ENCODE measurements at places on chromosomes 5 and 9. TPM values are rescaled to one million over a fixed set of nuclear protein-coding genes. Genes with fewer than 3 reads are reported as not detected.

- DNase-seq: no peak
Observed at GRCh38 chr9:99577351-99577750, 244.3 kb upstream of the NR4A3 start.

DNA sequence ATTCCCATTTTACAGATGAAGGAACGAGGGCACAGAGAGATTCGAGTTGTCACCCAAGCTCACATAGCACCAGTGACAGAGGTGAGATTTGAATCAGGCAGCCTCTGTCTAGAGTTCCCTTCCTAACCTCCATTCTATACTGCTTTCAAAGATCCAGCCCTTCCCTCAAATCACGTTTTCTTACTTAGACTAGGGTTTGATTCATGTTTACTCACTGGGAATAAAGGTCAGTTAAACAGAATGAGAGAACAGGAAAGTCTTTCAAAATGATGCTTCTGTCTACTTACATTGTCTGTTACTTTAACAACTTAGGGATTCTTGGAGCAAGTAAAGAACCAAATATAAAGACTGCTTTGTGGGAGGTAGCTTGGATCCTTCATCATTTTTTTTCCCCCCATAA is 40.0 kb downstream of the ZFAND5 start:
- no peak for DNase-seq

DNA sequence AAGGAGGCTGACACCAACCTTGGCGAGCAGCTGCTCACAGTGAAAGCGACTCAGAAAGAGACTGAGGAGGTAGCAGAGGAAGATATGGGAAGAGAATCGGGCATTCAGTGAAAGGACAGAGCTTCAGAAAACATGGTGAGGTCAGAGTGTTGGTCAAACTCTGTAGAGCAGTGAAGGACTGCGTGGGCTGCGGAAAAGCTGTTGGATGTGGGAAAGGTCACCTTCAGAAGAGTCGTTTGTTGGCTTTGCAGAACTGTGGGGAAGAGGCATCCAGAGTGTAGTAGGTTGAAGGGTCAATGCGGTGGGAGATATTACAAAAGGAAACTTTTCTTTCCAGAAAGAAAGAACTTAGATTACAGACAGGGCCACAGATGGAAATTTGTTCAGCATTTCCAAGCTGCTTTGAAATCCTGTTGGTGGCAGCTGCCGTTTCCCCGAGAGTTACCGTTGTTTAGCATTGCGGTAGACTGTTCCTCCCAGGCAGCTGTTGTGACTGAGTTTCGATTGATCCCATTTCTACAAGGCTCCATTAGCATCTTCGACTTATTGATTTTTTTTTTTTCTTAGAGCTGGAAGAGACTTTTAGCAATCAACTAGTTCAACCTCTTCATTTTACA is 58.3 kb upstream of the AFAP1L1 start:
- no peak for DNase-seq

- DNase-seq: no peak
Observed at GRCh38 chr9:83919111-83919510, 2.1 kb downstream of the KIF27 start.

- DNase-seq: no peak
Observed at GRCh38 chr9:136208675-136209074, 3.7 kb upstream of the LHX3 start.

DNA sequence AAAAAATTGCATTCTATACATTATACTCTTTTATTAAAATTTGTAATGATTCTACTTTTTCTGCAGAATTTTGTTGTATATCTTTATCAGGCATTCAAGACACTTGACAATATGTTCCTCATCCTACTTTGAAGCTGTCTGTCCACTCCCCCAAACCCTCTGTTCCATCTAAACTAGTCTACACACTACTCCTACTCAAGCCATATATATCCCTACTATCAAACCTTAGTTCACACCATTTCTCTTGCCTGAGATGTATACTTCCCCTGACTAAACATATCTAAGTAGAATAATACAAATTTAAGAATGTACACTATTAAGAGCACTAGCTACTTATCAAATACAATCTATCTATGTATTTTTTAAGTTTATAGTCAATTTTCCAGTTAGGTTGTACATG is 107.1 kb upstream of the FTMT start:
- DNase-seq: no peak

DNA sequence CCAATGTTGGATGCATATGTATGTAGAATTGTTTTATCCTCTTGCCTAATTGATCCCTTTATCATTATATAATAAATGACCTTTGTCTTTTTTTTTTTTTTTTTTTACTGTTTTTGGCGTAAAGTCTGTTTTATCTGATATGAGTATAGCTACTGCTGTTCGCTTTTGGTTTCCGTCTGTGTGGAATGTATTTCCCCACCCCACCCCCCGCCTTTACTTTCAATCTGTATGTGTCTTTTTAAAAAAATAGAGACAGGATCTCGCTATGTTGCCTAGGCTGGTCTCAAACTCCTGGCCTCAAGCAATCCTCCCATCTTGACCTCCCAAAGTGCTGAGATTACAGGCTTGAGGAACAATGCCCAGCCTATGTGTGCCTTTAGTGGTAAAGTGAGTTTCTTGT is 11.3 kb downstream of the AHRR start:
- no peak for DNase-seq

DNA sequence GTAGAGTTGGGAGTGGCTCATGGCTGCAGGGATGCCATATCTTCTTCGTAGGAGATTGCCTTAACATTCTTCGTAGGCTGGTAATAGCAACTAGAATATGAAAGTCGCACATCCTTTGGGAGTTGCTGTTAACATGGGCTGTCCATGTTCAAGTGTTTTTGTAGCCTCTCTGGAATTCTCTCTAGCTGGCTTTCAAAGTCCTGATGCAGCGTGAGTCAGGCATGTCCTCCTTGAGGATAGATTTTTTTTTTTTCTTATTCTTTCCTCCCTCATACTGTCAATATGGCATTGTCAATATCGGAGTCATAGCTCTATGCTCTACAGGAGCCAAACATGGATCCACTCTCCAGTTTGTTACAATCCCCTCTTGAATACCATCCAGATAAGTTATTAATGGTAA is 494.8 kb upstream of the WWC1 start:
- DNase-seq: no peak

DNA sequence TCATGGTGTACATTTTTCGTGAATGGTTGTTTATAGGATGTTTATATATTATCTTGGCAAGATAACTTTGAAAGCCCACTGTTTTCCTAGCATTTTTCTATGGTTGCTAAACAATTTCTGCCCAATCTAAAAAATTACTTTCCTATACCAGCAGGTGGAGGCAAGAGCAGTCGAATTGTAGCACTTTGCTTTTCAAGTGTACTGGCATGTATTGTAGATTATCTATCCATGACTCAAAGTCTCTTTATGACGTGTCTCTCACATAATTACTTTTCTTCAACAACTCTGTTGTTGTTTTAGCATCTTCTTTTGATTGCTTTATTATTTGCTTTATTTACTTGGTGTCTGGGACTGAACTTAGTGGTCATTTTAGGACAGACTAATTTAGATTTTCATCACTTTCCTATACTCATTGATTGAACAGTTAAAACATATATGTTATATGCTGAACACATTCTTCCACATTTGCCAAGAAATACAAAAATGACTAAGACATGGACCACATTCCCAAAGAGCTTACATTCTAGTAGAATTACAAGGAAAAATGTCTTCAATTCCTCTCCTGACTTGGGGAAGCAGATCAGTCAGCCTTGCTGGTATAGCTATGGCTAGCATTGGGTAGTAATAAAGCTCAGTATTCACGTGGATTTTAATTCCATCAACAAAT is 20.7 kb downstream of the NLN start:
- DNase-seq: peak; percentile 66

DNA sequence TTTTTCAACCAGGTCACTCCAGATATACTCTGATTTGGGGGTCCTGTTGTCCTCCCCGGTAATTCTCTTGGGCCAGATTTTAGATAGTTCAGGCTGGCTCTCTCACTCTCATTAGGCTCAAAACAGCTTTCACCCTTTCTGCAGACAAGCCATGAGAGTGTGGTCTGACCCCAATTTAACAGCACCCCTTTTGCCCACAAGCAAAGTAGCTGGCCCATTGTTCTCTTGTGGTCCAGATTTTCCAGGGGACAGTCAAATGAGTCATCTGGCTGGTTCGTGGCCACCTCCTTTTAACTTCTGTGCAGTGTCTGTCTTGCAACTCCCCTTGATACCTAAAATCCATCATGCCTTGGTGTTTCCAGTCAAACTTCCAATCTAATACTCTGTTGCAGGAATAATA is 16.5 kb downstream of the BHMT2 start:
- DNase-seq: no peak

DNA sequence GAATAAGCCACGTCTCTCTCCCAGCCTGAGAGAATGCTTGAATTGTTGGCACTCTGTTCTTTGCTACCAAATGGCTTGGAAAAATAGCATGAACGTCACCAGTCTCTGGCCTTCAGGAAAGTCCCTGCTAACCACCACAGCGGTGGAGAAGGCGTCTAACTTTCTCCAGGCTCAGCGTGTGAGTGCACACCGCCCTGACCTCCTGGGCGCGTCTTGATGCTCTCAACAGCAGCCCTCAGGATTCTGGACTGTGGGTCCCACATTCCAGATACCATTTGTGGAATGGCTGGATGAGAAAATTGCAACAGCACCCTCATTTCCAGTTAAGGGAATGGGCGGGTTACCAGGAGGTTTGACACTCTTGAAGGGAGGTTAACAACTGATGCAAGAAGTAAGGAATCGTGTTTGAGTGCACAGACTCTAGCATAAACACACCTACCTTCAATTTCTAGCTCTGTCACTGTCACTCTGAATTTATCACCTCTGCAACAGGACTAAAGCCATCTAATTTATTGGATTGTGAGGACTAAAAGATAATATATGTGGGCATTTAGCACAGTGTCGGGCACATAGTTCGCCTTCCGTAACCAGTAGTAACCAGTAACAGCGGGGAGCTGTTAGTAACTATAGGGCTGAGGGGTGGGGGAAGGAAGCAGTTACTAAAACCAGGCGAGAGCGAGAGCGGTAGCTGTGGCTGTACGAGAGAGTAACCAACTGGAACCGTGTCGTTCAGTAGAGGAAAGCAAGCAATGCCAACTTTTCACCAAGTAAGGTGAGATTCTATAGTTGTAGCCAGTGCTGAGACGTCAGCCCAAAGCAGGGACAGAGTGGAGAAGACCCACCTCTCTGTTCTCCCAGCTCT is 807 bp upstream of the PLGRKT start:
- peak; percentile 83 for DNase-seq

- peak; percentile 7 for DNase-seq
Observed at GRCh38 chr9:125878164-125878631, 131.0 kb downstream of the PBX3 start.

GRCh38 chr9:122821278-122821943 is 7.0 kb downstream of the PDCL start:
- DNase-seq: no peak

- DNase-seq: no peak
Observed at GRCh38 chr5:160926428-160926827, 74.4 kb upstream of the ATP10B start.

DNA sequence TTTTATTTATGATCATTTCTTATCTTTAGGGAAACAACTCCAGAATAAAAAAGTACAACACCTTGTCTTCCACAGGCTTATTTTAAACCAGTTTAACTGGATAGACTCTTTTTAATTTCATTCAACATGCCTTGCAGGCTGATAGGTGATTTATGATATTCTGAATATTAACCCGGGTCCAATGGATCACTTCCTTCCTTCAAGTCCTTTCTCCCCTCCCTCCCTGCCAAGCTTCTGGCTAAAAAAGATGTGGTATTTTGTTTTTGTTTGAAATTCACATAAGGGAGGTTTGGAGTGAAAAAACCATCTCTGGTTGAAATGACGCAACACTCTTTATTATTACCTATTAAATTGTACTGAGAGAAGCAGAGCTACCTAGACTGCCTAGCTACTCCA is 265.3 kb downstream of the MLLT3 start:
- DNase-seq: no peak

- DNase-seq: no peak
Observed at GRCh38 chr5:3911773-3912172, 316.1 kb downstream of the IRX1 start.

- DNase-seq: peak; percentile 66
Observed at GRCh38 chr5:38595132-38595745, 38.8 kb upstream of the LIFR start.

DNA sequence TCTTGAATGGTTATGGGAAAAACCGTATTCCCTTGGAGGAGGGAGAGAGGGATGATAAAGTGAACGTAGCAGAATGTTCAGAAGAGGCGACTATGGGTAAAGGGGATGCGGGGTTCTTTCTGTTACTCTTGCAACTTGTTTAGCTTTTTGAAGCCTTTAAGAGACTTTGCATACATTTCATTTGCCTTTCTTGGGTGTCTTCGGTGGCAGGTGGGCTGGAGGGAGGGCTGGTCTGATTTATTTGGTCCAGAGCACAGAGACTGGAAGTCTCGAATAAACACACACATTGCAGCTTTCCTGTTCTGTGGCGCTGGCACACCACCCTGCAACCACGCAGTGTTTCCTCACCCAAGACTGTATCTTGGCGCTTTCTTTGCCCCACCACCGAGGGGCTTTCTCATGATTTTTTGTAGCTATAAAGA is 23.2 kb downstream of the TTF1 start:
- DNase-seq: no peak

DNA sequence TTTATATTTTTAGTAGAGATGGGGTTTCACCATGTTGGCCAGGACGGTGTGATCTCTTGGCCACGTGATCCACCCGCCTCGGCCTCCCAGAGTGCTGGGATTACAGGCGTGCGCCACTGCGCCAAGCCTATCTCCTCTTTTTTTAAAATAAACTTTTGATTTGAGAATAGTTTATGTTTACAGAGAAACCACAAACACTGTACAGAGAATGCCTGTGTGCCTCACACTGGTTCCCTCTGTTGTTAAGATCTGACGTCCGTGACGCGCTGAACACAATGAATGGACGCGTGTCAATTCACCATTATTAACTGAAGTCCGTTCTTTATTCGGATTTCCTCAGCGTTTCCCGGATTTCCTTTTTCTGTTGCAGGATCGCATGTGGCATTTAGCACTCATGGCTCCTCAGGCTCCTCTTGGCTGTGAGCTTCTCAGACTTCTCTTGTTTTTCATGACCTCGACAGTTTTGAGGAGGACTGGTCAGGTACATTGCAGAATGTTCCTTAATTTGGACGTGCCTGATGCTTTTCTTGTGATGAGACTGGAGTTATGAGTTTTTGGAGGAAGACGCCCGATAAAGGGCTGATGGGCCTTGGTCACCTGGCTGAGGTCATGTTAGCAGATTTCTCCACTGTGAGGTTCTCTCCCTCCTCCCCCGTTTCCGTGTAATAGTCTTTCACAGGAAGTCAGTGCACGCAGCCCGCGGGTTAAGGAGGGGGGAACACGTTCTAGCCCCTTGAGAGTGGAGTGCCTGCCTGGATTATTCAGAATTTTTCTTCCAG is 69.6 kb downstream of the ANKRD33B start:
- DNase-seq: no peak

GRCh38 chr9:98381311-98382103 is 126.1 kb upstream of the TBC1D2 start:
- DNase-seq: no peak

- no peak for DNase-seq
Observed at GRCh38 chr9:90778746-90779145, 22.9 kb upstream of the SYK start.

AUH gene
- 21.4 TPM for total RNA-seq

FEM1C gene
- total RNA-seq: 6.8 TPM

CAMK4 gene
- total RNA-seq: 28.1 TPM

ELOVL7 gene
- 8.3 TPM for total RNA-seq

CYSRT1 gene
- not detected for total RNA-seq

OMD gene
- not detected for total RNA-seq

PCDHGA8 gene
- 0.06 TPM for total RNA-seq

GKAP1 gene
- 10.7 TPM for total RNA-seq

Measured in Daoy (cell line).